ENCODE measurements at places on chromosomes 4 and X. TPM values are rescaled to one million over a fixed set of nuclear protein-coding genes. Genes with fewer than 3 reads are reported as not detected.

ABHD18 gene
- 17.1 TPM for total RNA-seq

ZXDA gene
- 25.3 TPM for total RNA-seq

- no peak for DNase-seq
These were observed 11.1 kb upstream of the GPM6A start for GRCh38 chr4:175823015-175823742.

CT83 gene
- not detected for total RNA-seq

GLRA2 gene
- total RNA-seq = 113 TPM

DNA sequence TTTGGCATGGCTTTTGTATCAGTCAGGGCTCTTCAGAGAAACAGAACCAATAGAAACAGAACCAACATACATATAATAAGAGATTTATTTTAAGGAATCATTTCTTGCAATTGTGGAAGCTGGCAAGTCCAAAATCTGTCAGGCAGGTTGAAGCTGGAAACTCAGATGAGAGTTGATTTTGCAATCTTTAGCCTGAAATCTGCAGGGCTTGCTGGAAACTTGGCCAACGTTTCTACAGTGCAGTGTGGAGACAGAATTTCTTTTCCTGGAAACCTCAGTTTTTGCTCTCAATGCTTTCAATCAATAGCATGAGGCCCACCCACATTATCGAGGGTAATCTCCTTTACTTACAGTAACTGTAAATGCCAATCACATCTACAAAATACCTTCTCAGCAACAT, 45.4 kb downstream of the COMMD8 start:
- no peak for DNase-seq

ADAM29 gene
- total RNA-seq = 0.41 TPM

DNA sequence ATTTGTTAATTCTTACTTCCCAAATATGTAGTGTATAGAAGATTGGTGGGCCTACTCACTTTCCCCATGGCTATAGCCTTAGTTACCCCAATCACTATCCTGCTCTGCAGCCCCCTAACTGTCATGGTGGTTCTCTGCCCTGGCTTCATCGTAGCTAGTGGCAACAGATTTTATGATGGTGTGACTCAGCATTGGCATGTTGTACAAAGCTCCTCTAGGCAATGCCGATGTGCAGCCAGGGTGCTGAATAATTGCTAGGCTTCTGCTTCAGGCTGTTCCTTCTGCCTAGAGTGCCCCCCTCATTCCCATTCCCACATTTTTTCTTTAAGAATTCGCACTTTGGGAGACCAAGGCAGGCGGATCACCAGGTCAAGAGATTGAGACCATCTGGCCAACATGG, 35.2 kb downstream of the AFF2 start:
- no peak for DNase-seq

- DNase-seq = no peak
These were observed 79.8 kb upstream of the SMARCAD1 start for GRCh38 chr4:94127707-94128328.

- DNase-seq = peak; percentile 22
These were observed 433 bp downstream of the MMAA start for GRCh38 chr4:145619639-145619996.

- no peak for DNase-seq
These were observed 4.9 kb upstream of the ATP2B3 start for GRCh38 chrX:153512501-153512893.

SMARCA5 gene
- total RNA-seq = 60.3 TPM

C1QTNF7 gene
- total RNA-seq = 0.41 TPM

POU3F4 gene
- 16.3 TPM for total RNA-seq

SPON2 gene
- total RNA-seq = 6.1 TPM

RASL11B gene
- 19.2 TPM for total RNA-seq

- DNase-seq = no peak
These were observed 108.3 kb upstream of the RPS6KA3 start for GRCh38 chrX:20374900-20375438.

DNA sequence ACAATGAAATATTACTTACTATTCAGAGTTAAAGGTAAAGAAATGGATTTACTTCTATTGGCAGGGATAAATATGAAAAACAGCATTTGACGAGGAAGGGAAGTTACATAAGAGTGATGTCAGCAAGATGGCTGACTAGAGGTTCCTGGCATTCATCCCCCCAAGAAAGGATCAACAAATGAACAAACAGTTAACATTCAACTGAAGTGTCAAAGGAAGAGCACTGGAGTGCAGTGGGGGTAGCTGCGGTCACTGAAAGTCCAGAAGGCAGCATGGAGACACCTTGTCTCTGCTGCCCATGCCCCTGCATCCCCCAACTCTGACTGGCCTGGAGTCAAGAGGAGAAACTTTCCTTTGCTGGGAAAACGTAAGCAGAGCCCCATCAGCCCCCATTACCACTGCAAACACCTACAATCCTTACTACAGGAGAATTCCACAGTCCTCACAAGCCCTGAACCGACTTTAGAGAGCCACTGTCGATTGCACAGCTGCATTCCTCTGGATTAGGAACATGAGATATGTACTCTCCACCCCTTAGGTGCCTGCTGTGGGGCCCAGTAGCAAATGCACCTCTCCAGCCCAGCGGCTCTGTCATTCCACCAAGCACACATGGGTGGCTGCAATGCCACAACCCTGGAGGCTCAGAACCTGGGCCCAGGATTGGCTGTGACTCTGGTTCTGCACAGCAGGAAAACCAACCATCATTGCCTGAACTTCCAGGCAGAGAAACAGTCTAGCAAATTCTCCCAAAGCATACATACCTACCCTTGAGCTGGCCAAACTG, 79.5 kb downstream of the CBR4 start:
- no peak for DNase-seq

FATE1 gene
- not detected for total RNA-seq

C4orf51 gene
- not detected for total RNA-seq

DNA sequence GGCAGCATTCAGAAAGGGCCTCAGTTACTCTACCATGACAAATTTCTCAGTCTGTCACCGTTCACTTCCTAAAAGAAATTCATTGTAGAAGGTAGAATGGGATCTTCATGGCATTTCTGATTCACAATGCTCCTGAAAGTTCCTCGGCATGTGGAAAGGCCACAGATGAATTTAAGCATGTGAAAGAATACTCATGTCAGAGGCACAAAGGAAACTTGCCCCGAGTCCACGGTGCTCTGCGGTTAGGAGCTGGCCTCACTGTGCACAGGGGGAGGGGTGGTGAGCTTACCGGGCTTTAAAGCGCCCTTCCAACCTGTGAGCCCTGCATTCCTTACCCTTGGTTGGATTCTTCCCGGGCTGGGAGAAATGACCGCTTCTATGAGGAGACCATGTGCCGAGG, 9.3 kb downstream of the TKTL1 start:
- DNase-seq = no peak

S100P gene
- total RNA-seq = 0.41 TPM
